ENCODE measurements at places on chromosomes 11 and 22.

DNA sequence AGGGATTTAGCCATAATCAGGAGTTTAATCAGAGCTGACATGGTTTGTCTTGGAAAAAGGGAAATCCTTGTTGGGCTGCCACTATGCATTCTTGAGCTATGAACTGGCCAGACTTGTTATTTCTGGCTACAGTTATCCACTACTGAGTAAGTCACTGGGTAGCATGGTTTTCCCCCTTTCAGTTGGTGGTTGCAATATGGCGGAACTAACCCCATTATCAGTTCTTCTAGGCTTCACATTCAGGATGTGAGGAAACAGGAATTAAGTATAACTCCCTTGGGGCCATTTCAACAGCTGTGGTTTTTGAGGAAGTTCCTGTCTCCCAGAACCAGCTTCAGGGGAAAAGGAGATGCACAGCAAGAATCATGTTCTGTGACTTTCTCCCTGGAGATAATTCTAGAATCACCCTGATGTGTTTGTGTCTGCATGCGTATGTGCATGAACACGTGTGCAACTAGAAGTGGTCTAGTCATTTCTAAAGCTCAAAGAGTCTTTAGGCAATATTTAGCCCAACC, 103.0 kb upstream of the CD44 start:
- DNase-seq: no peak

DNA sequence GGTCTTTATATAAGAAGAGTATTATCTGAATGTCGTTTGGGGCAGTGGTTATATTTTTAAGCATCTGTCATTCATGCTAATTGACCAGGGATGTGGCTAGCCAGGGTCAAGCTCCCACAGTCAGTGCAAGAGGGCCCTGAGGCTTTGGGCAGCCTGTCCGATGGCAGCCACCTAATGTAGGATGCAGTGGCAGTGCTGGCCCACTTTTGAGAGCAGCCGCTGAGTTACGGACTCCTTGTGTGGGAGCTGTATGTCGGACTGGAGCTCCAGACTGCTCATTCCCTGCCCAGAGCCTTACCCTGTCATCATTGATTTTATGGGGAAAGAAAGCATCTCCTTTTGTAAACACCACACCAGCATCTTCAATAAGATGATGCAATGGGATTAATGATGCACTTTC, 99.5 kb downstream of the SYT9 start:
- no peak for DNase-seq

- no peak for DNase-seq
These were observed 20.4 kb upstream of the LRRC55 start for GRCh38 chr11:57161351-57161750.

DNA sequence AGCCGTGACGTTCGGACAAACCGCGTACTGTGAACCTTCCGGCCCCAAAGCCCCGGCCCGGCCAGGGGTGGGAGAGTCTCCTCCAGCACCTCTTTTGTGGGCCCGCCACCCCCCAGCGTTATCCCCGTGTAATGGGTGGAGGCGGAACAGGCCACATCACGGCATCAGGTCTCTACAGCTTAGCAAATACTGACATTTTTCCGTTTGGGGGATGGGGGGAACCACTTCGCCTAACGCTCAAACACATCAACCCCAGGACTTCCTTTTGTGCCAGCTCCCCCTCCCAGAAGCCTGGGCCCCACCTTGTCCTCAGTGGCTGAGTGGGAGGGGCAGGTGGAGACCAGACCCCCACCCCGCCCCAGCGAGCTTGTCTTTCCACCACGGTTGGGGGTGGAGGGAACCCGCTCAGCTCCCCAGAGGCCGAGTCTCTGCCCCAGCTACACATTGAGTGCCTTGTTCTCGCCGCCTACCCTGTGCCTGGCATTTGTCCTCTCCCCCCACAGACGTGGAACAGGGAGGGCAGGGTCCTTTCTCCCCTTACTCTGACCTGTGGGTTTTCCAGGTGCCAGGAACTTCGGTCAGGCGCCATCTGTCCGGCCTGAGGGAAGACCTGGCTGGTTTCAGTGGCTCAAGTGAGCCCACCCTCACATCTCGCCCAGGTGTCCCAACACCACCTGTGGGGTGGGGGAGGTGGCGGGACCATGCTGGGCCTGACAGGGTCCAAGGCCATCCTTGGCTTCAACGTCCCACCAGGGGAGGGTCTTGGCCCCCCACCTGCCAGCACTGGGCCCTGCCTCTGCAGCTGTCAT, 29.6 kb downstream of the SBF1 start:
- no peak for DNase-seq

GRCh38 chr11:127017482-127017881, 16.9 kb upstream of the KIRREL3 start:
- no peak for DNase-seq

GRCh38 chr22:43798492-43798891, 13.6 kb downstream of the EFCAB6 start:
- DNase-seq: no peak

GRCh38 chr22:31244943-31245451, 32.9 kb downstream of the LIMK2 start:
- no peak for DNase-seq

- DNase-seq: no peak
These were observed 82.3 kb upstream of the NARS2 start for GRCh38 chr11:78656984-78657383.
